ENCODE measurements at places on chromosomes 13 and 19.

- DNase-seq, result peak; percentile 80
Observed at GRCh38 chr13:114124921-114125320, 7.5 kb downstream of the RASA3 start.

DNA sequence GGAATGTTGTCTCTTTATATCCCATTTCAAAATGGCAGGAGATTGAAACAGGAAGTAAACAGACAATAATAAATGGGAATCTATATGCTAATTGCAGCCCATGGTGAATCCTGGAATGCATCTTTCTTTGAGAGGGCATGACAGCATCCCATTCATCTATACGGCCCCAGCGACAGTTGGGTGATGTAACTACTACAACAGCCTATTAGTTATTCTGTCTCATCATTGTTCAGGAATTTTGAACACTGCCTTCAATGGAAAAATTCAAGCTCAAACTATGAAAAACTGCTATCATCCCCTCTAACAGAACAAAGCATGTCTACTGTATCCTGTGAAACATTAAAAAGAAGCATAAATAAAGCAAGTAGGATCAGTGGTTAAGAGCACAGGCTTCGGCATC, 262.1 kb downstream of the DCT start:
- DNase-seq, result no peak

DNA sequence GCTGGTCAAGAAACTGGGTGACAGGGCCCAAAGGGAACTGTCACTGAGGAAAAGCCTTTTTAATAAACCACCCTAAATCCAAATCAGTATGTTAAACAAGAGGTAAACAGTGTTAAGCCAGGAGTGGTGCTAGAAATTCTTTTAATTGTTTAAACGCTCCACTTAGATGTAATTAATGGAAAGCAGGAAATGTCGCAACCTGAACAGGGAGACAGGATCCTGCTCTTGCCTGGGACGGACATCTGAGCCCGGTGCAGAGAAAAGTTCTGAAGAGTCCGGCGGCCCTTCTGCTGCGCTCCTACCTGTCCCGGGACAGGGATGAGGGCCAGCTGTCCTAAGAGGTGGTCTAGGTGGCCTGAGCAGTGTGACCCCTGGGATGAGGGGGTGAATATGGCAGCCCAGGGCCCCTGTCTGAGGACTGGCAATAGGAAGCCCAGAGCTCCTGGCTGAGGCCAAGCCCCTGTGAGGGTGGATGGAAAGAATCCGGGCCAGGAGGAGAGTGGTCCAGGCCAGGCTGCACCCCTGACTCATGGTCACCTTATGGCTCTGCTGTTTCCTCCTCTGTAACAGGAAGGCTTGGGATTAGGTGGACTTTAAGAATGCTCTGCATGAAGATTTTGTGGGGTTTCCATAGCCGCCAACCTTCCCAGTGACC, 112.8 kb upstream of the GJB6 start:
- no peak for DNase-seq

DNA sequence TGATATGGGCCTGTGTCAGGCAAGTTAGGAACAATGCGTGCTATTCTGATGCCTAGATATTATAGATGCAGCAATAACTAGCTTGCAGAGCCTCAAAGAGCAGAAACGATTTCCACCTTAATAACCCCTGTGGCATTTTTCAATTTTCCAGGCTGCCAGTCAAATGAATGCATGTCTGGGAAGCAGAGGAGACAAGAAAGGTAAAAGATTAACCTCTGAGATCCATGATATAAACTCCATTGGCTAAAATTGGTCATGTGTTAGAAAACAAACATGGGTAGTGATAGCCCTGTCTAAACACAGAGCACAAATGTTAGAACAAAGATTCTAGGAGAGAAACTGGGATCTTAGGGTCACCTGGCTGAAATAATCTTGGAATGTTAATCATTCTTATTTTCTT, 811.1 kb downstream of the DIAPH3 start:
- no peak for DNase-seq

DNA sequence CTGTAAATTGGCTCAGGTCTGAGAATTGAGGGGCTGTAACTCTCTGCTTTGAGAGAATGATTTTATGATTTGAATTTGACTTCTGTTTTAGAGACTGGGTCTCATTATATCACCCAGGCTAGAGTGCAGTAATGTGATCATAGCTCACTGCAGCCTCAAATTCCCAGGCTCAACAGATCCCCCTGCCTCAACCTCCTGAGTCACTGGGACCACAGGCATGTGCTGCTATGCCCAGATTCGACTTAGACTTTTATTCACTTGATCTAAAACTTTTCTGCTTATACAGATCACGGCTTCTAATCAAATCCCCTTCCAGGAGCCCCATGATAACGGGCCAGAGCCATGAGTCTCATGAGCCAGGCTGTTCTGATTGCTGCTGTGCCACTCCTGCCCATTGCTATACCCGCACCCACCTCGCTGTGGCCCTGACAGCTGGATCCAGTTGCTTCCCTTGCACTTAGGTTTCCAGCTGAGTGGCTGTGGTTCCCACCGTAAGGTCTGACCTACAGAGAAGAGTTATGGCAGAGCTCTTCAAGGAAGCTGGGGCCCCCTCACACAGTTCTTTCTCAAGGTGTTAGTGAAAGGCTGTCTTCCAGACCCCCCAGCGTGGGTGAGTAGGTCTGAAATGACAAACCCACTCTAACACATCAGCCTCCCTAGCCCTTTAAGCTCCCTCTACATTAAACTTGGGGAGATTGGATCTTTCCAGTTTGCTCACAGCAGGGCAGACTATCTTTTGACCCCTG, 251.2 kb upstream of the SGCG start:
- no peak for DNase-seq

DNA sequence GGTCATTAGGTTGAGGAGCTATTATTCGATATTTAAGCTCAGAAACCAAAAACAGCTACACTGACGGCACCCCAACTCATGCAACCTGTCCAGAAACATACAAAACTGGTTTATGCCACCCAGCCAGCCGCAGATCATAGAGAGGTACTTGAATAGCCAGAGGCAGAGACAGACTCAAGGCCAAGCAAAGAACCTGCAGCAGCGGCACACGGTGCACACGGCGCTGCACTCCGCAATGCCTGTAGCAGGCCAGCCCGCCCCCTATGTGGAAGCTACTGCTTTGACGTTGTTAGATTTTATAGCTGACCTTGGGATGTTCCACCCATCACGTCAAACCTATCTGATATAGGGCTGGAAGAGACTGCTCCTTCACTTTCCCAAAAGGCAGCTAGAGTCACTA, 11.9 kb upstream of the DHRS12 start:
- DNase-seq, result no peak

GRCh38 chr13:30957258-30957943, 24.9 kb downstream of the TEX26 start:
- no peak for DNase-seq

DNA sequence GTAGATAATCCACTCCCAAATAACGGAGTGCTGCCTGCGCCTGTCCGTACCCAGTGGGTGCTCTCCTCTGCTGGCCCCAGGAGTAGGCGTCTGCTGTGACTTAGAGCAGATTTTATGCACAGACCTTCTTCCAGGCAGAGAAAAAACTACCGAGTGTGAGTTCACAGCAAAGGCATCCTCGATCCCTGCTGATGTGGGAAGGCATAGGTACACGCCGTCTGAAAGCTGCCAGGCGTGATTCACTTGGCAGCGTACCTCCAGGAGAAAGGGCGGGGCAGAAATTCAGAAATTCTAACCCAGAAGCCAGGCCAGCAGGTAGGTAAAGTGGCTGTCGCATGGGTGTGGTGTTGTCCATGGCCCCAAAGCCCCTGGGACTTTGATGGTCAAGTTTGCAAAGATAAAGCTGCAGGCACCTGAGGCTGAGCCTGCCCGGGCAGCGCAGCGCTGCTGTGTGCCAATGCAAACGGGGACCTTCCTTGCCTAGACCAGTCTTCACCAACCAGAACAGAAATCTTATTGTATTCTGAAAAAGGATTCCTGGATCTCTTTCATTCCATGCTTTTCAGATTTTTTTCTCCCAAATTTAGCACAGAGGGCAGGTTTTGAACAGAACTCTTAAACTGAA, 36.3 kb downstream of the COL4A2 start:
- DNase-seq, result no peak

DNA sequence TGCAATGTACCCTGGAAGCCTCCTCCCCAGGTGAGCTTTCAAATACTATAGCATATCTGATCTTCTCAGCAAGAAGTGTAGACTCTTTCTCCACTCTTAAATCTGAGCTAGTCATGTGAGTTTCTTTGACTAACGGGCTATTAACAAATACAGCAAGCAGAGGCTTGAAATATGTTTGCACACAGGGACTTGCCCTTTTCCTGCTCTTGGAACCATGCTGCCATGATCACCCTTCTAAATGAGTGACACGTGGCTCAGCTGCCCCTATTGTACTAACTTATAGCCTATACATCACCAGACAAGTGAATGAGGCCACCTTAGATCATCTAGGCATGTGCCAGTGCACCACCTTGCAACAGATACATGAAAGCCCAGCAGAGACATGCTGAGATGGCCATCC, 13.3 kb upstream of the SUCLA2 start:
- DNase-seq, result no peak

DNA sequence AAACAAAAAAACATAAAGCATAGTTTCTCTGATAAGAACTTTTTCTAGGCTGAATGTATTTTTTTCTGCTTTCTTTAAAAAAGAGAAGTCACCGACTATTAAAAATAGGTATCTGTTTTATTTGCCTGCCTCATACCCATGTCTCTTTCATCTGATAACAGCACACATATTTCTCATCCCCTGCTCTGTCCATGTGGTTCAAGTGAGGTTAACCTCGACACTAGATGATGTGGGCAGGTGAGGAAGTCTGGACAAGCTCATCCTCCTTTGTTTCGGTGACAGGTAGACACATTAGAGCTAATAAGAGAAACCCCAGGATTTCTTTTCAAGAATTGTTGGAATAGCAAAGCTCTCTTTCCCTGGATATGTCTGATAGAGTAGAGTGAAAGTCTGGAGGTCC, 222.7 kb downstream of the GPC5 start:
- no peak for DNase-seq

DNA sequence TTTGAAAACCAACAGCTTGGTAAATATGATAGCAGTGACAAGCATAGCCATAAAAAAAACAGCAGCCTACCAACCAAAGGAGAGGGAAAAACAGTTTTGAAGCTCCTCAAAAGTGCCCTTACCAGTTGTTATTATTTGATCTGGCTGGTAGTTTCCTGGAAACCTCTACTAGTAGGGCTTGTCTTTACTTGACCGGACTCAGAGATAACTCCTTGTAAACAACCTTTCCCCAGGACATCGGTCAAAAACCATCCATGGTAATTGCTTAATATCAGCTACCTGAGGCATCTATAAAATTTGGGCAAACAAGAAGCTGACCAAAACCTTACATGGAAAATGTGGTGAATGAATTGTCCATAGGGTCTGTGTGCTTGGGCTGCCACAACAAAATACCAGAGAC, 210.9 kb downstream of the FGF14 start:
- no peak for DNase-seq

DNA sequence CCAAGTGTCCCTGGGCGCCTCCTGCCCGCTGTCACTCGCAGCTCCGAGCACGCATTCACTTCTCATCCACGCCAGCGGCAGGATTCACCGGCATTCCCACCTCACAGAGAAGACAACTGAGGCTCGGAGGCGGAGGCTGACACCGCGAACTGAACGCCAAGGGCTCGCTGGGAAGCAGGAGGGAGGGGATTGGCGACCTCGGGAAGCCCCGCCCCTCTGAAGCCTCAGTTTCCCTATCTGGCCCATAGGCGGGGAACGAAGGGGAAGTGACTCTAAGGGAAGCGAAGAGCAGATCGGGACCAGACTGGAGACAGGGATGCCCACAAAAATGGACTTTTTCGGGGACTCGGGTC, 256 bp downstream of the MICOS13 start:
- DNase-seq, result no peak

DNA sequence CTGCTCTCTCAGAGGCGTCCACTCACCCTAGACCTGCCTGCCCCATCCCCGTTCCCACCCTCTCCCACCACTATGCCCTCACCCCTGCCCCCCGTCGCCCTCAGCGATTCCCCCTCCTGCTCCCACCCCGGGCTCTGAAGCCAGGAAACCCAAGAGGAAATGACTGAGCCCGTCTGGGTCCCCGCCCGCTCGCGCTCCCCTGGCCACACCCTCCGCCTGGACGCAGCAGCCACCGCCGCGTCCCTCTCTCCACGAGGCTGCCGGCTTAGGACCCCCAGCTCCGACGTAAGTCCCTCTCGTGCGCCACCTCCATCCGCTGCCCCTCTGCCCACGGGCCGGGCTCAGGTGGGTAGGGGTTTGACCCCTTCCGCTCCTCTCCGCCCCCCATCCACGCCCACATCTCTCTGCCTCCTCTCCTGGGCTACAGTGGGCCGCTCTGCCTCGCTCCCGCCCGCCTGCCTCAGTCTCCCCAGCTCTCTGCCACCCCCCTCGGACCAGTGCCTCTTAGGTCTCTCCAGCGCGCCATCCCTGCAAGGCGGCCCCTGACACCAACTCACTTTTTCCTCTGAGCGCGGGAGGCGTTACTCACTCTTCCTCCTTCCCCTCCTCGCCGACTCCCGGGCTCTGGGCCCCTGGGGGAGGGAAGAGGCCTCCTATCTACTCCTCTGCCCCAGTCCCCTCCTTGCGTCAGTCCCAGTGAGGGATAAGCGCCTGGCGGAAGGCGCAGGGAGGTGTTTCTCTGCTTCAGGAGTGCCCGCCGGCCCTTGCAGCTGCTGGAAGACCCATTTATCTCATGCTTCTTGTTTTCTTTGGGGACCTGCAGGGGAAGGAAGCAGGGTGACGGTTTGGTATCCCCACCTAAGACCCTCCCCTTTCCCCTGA, at the start of gene FXYD5:
Gene FXYD5, plus strand, starts transcription at position 211 of the 882 bp plus-strand sequence. CDS start 816 bp downstream, outside the sequence.
- DNase-seq, result peak; percentile 95

DNA sequence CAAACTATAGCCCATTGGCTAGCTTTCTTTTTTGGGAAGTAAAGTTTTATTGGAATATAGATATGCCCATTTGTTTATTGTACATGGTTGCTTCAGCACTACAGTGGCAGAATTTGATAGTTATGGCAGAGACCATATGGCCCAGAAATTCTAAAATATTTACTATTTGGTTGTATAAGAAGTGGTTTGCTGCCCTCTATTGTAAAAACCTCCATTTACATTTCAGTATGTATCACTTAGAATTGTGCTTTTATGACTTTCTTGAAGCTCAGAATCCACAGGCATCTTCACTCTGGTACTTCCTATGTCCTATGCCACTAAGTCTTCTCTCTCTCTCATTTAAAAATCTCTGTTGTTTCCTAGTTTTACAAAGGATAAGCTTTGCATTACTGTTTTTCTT, 37.7 kb downstream of the DLEU7 start:
- DNase-seq, result no peak

GRCh38 chr19:30136611-30137195, 194.7 kb downstream of the URI1 start:
- DNase-seq, result no peak

DNA sequence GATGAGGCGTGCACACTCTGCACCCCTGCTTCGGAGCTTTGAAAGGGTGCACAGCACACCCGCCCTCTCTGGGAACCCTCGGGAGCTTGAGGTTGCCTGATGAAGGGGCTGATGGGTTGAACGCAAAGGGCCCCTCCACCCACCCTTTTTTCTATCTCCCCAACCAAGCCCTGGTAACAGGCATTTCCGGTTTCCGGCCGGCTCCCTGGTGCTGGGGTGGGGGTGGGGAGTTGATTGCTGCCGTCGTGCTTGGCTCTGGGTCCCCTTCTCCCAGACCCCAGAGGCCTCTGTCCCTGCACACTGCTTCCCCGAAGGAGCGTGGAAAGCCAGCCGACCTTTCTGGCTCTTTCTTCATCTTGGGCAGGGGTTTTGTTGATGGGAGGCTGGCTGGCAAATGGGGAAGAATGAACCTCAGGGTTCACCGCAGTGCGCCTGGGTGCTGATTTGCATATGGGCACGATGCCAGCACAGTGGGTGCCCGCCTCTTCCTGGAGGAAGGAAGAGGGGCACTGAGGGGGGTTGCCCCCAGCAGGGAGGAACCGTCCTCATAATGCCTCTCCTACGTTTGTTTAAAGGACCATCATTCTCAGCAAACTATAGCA, 29.1 kb downstream of the VAV1 start:
- DNase-seq, result peak; percentile 51

Data from H54 (cell line).